ENCODE measurements at places on chromosomes 5 and 9. TPM values are rescaled to one million over a fixed set of nuclear protein-coding genes. Genes with fewer than 3 reads are reported as not detected.
A peak's percentile ranks its signal among the peaks of the same experiment; 100 is the strongest.

GRCh38 chr5:34695275-34696027 is 39.3 kb downstream of the RAI14 start:
- DNase-seq = no peak

DNA sequence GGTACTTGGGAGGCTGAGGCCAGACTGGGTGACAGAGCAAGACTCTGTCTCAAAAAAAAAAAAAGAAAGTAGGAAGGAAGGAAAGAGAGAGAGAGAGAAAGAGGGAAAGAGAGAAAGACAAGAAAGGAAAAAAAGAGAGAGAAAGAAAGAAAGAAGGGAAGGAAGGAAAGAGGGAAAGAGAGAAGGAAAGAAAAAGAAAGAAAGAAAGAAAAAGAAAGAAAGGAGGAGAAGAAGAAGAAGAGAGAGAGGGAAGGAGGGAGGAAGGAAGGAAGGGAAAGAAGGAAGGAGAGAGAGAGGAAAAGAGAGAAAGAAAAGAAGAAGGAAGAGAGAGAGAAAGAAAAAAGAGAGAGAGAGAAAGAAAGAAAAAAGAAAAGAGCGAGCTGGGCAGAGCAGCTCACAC is 3.1 kb upstream of the ZER1 start:
- no peak for DNase-seq

- no peak for DNase-seq
Measured at GRCh38 chr9:101014566-101014965, 14.0 kb upstream of the PLPPR1 start.

DNA sequence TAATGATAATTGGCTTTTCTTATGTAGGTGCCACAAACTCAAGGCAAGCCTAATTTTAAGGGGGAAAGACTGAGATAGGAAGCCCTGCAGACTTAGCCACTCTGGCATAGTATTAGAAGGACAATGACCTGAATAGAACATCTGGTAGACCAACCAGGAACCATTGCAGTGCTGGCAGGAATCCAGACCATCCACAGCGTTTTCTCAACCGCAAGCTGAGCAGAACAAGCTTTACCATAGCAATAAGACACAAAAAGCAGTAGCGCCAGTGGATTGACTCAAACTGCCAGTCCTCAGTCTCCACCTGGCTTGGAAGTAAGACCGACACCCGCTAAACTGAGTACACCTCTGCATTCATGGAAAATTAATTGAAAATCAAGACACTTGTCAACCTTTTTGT is 141.3 kb upstream of the LPAR1 start:
- peak; percentile 21 for DNase-seq

DNA sequence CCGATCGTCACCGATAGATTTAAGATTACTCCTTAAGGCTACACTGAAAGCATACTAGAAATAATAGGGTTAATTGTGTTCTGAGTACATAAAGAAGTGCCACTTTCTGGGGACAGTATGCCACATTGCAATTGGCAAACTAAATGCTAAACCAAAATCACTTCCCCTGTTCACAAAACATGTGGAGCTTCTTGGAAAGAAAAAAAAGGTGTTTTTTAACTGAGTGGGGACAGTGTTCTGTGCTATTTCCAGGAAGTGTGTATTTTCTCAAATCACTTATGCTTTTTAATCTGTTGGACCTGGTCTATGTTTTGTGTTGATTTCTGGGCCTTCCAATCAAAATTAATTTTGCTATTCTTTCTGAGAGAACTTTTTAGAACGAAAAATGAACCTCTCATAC is 149.3 kb upstream of the MPDZ start:
- no peak for DNase-seq

- no peak for DNase-seq
Measured at GRCh38 chr5:179854356-179854755, 4.3 kb downstream of the MRNIP start.

DNA sequence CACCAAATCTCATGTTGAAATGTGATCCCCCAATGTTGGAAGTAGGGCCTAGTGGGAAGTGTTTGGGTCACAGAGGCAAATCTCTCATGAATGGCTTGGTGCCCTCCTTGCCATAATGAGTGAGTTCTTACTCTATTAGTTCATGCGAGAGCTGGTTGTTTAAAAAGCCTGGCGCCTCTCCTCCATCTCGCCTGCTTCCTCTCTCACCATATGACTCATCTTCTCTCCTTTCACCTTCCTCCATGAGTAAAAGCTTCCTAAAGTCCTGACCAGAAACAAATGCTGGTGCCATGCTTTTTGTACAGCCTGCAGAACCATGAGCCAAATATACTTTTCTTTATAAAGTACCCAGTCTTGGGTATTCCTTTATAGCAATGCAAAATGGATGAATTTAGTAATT is 20.9 kb upstream of the ARHGAP26 start:
- no peak for DNase-seq

GRCh38 chr9:17065062-17065461 is 69.8 kb upstream of the CNTLN start:
- DNase-seq = no peak

GRCh38 chr5:81006231-81006630 is 46.1 kb downstream of the RASGRF2 start:
- DNase-seq = no peak

GRCh38 chr9:129313331-129313955 is 135.4 kb upstream of the IER5L start:
- DNase-seq = no peak

- DNase-seq = no peak
Measured at GRCh38 chr5:181151146-181151545, 3.8 kb downstream of the OR2V2 start.

DNA sequence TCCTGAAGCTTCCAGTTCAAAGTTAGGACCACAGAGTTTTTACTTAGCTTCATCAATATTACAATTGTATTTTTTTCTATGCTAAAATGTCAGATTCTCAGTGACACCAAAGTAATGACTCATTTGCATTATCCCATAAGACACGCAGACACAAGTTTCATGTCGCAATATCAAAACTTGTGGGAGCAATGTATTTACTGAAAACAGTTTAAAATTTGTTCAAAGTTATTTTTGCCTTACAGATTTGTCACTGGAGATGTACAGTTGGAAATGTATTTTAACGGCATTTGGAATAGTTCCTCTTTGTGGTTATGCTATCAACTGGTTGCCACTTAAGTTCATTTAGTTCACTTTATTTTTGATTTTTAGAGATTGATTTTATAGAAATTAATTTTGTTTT is 36.2 kb upstream of the DAP start:
- DNase-seq = no peak

- DNase-seq = no peak
Measured at GRCh38 chr5:53019320-53019719, 30.2 kb downstream of the ITGA2 start.

- no peak for DNase-seq
Measured at GRCh38 chr5:77066823-77067442, 20.2 kb downstream of the ZBED3 start.

DNA sequence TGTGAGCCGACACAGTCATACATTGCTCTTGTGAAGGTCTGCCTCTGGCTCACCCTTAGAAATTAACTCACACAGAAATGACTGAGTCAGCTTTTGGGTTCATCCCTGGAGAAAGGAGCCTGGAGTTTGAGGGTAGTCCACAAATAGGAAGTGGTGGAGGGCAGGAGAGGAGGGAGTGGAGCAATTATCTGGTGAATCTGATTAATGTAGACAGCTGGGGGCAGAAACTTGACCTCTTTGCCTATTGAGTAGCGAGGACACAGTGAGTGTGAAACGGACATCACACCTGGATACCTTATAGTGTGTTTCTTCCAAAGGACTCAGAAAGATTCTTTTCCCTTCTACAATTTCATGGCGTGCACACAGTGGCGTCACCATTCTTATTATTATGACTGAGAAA is 48.5 kb upstream of the MSX2 start:
- DNase-seq = no peak

- no peak for DNase-seq
Measured at GRCh38 chr5:15821506-15821905, 321.5 kb downstream of the FBXL7 start.

GRCh38 chr5:31113101-31113500 is 80.4 kb upstream of the CDH6 start:
- DNase-seq = no peak

GRCh38 chr5:145872486-145872885 is 328 bp downstream of the GRXCR2 start:
- DNase-seq = peak; percentile 77

DNA sequence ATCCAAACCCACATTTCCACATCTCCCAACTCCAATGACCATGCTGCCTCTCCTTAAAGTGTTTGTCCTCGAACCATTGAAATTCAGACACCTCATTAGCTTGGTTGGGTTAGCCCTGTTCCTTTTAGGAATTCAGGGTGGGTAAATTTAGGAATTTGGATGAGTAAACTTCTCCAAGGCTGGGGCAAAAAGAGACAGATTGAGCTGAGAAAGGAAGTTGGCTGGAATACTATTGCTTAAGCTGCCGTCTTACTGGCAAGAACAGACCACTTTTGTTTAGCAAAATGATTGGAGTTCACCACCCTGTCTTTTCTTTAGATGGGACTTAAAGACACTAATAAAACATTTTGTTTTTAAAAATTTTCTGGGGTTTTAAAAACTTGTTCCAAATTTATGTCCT is 143.6 kb upstream of the GDNF start:
- DNase-seq = no peak

Gene RASGRF2
- 3.5 TPM for total RNA-seq

Gene LCP2
- 13.4 TPM for total RNA-seq

Gene LCN15
- 3.4 TPM for total RNA-seq

Gene MAST4
- 20.8 TPM for total RNA-seq

Gene CA9
- total RNA-seq = 5.9 TPM

Gene HRH2
- total RNA-seq = 0.30 TPM

Gene ELOVL7
- 31.5 TPM for total RNA-seq

All from colonic mucosa (tissue), 4 donors.